ENCODE measurements at places on chromosomes 3 and 15. TPM values are rescaled to one million over a fixed set of nuclear protein-coding genes. Genes with fewer than 3 reads are reported as not detected.

DNA sequence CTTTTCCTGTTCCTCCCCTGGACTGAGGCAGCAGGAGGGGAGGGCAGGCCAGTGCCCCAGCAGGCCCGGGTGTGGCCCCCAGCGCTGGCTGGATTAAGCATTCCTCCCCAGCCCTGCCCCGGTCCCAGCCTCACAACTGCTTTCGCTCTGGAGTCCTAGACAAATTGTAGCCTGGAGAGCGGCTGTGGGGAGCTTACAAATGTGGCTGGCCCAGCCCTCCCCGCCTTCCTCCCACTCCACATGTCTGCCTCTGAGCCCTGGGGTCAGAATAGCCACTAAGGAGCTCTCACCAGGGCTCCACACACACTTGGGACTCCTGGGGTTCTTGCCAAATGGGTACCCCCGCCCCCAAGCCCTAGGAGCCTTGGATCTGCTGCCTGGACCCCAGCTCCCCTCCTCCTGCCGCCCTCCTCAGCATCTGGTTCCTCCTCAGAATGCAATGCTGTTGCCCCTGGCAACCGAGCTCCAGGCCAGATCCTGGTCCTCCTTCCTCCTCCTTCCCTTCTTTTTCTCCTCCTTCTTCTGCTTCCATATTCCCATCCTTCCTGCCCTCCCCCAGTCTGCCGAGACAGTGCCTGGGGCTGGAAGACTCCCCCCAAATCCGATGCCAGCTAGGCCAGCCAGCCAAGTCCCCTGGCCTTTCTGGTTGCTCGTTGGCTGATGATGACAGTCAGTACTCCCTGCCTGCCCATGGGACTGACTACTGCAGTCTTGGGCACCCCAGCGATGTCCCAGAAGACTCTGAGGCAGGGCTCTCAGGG is 91.1 kb downstream of the LINGO1 start:
- DNase-seq = no peak

- peak; percentile 66 for DNase-seq
These were observed 150.8 kb upstream of the KCNMB2 start for GRCh38 chr3:178385280-178385952.

GRCh38 chr3:108907194-108907593 is 46.5 kb downstream of the GUCA1C start:
- no peak for DNase-seq

DNA sequence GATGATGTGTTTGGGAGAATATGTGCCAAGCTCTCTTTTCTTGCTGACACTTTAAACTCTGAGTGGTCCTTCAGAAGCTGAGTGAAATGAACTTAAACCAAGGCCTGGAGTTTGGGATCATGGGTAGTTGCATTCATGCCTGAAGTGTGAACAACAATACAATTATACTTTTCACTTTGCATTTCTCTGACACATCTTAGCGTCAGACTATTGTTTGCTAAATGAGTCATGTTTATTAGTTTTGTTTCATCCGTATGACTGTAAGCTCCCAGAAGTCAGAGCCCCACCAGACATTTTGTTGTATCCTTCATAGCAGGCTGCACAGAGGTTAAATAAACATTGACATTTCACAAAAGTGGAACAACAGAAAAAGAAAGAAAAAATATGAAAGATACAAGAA is 542.6 kb downstream of the TUSC7 start:
- DNase-seq = no peak

DNA sequence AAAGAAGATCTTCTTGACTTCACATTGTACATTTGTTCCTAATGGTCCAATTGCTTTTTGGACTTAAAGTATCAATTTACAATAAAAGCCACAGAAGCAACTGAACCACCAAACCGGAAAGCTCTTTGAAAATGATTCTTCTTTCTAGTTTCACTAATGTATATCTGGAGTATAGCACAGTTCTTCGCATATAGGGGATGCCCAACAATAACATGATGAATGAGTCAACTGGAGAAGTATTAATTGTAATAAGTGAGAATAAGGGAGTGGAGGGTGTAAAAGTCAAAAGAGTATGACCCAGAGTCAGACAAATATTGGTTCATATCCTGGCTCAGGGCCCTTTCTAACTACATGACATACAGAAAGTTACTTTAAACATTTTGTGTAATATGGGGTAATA is 425.2 kb downstream of the ZBTB20 start:
- no peak for DNase-seq

GRCh38 chr3:97983933-97984491 is 11.8 kb upstream of the RIOX2 start:
- DNase-seq = no peak

Gene GOLGA8S
- total RNA-seq = not detected

- no peak for DNase-seq
These were observed 42.9 kb downstream of the PML start for GRCh38 chr15:74037171-74038117.

DNA sequence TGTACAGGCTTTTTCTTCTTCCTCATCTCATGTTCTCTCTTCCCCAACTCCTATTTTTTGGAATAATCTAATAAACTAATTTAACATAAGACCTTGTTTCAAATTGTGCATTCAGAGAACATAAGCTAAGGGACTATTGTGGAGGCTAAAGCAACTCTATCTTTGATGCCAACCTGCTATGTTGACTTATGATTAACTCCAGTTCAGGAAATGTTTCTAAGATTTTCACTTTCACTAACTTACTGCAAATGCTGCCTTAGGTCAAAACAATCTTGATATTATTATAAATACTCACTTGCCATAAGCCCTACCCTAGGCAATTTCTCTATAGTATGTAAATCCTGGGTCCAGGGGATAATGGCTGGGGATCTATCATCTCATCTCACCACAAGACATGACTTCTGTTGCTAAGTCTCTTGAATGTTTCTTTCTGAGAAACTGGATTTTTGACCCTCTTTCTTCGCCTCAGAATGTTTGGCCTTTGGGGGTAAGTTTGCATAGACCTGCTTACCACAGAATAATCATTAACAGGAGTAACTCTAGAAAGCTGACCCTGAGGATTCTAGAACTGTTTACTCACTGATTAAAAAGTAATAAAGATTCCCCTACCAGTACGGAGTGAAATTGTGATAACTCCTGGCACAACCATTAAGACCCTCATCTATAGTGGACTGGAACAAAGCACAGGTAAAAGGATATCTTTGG is 768.1 kb downstream of the GBE1 start:
- DNase-seq = no peak

- DNase-seq = no peak
These were observed 39.9 kb downstream of the NKIRAS1 start for GRCh38 chr3:23876923-23877322.

- peak; percentile 50 for DNase-seq
These were observed 801 bp downstream of the ARHGAP31 start for GRCh38 chr3:119294696-119295671.

DNA sequence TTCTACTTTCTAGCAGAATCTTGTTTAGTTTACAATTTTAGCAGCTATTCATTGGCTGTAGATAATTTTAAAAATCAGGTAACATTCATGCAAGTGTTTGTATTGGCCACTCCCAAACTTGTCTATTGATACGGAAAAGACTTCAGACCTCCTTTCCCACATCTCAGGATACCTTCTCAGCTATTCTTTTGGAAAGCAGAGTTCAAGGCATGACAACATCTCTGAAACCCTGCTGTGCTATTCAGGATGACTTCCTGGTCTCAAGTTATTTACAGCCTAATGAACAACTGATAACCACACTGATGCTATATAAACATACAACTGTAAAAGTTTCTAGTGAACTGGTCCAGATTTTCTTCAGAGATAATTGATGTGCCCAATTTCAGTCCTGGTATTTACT is 55.8 kb downstream of the DZIP3 start:
- no peak for DNase-seq

DNA sequence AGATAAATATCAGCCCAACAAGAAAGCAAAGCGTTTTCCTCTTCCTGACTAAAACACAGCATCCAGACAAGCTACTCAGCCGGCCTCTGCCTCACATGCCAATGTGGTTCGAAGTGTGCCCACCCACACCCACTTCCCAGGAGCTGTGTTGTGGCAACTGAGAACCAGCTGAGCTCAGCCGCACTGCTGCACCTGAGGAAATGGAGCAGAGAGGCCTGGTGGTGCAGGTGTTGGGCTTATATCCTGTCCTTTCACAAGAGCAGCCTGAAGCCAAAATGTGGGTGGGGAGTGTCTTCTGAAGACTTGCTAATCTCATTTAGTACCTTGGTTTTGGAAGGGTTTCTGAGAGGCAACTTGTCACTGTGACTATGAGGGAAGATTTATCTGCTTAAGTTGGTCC is 23.0 kb upstream of the RETNLB start:
- no peak for DNase-seq

- no peak for DNase-seq
These were observed 760.4 kb downstream of the NTRK3 start for GRCh38 chr15:87496109-87496508.

Gene RNU5B-1
- total RNA-seq = not detected

GRCh38 chr3:124118397-124118796 is 126.5 kb upstream of the ROPN1 start:
- DNase-seq = no peak

GRCh38 chr3:46993292-46993691 is 13.8 kb downstream of the NBEAL2 start:
- DNase-seq = no peak

DNA sequence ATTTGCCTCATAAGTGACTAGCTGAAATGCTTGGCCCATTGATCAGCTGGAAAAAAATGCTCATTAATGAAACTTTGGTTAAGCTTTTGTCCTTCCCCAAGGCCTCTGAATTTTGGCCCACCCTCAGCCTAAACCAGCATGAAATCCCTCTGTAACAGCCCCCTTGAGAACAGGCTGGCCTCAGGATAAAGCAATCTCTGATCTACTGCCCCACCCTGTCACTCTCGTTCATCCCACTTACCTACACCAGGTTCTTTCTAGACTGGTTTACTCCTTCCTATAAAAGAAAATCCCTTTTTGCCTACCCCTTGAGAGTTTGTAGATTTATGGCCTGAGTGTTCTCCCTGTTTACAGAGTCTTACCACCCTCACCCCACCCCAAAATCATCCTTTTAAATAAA is 3.4 kb upstream of the AEN start:
- no peak for DNase-seq

- DNase-seq = peak; percentile 37
These were observed 25.5 kb upstream of the ESYT3 start for GRCh38 chr3:138408751-138409570.

Gene CLEC3B
- total RNA-seq = not detected

- DNase-seq = no peak
These were observed 2.4 kb downstream of the ANKRD63 start for GRCh38 chr15:40280260-40281056.

Gene TERC
- 1,851 TPM for total RNA-seq

- DNase-seq = no peak
These were observed 104.8 kb upstream of the OSTN start for GRCh38 chr3:191094057-191094845.

DNA sequence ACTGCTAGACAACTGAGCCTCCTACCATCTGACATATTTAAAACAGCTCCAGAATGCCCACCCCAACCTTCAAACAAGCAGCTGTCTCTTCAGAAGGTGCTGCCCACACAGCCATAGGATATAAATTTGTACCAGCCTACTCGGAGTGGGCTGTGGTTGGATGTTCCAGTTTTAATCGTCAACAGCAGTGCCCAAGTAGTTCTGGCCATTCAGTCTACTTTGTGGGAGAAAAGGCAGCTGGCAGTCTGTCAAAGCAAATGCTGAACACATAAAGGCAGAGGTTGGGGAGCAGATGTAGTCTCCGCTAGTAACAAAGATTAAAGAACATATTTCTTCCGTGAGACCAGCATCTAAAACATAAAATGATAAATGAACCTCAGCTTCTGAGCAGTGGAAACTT is 15.9 kb upstream of the ERC2 start:
- no peak for DNase-seq

Gene BOC
- 0.47 TPM for total RNA-seq

DNA sequence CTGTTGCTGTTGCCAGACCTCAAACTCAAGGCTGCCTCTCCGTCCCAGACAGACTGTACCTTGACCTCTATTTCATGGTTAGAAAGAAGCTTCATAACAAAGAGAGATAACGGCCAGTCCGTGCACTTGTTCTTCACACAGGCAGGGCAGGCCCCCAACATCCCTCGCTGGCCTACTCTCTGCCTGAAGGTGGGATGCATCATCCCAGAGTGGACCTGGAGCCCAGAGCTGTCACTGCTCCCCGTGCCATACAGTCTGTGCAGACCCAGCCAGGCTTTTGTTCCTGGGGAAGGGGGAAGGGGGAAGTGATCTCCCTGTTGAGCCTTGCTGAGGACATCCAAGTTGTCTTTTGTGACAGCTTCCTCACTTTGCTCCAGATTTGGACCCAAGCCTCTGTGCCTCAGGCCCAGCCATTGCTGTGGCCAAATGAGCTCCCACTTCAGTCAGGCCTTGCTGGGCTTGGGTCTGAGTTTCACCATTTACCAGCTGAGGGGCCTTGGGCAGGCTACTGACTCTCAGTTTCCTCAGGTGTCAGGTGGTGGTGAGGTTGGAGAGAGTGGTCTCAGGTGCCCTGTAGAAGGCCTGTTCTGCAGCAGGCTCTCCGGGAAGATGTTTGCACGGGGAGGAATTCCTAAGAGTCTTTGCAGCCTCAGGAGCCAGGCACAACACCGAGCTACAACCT is 141.6 kb downstream of the DNAJB8 start:
- no peak for DNase-seq

DNA sequence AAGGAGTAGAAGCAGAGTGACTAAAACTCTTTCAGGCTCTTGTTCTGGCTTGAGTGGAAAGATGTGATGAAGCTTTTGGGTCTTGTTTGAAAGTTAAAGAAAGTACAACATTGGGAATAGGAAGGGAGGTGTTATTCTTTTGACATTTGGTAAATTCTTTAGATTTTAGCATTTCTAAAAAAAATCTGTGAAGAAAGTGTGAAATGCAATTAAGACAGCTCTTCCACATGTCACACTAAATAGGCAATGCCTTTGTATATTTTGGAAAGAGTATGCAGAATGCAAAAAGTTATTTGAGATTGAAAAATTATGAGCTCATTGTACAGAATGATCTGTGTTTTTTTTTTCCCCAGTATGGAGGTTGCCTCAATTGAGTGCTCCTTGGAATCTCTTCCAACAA is 532.2 kb upstream of the DPPA4 start:
- no peak for DNase-seq

DNA sequence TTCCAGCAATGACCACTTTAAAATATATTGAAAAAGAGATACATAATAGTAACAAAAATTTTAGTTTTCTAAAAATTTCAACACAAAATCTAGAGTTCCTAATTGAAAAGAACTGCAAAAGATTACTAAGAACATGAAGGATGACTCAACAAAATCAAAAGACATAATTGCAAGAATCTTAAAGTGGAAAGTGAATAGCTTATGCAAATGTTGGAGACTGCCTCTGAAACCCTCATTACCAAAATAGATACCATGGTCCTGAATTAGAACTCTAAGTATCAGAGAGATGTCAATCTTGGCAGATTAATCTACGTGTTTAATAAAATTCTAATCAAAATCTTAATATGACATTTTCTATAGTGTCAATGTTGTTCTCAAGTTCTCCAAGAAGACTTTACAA is 60.7 kb upstream of the SGO1 start:
- DNase-seq = peak; percentile 87

Gene SCG3
- not detected for total RNA-seq

Measured in Karpas-422 (cell line).